ENCODE measurements at places on chromosomes 2 and 18. TPM values are rescaled to one million over a fixed set of nuclear protein-coding genes. Genes with fewer than 3 reads are reported as not detected.

DNA sequence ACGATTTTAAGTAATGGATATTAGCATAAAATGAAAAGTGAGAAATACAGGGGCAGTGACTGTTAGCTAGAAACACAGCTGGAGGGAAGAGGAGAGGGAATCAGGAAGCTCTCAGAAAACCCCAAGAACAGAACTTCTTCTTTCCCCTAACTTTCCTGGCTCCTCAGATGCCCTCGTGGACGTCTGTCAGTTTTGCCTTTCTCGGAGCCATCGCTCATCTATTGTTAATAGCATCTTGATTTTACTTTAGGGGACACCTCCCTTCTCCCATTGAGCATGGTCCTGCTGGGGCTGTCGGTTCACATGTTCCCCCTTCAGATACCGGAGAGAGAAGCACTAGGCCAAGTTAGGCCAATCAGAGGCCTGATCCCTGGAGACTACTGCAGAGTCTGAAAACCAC, 2.3 kb upstream of the PLEK start:
- DNase-seq, result no peak
- H3K4me3 ChIP-seq, result no peak overlapping the region
- H3K27me3 ChIP-seq, result peaks cover 3% of the 10 kb centered on the region
- H3K27ac ChIP-seq, result no peak overlapping the region
- H3K4me1 ChIP-seq, result peaks cover 9% of the 10 kb centered on the region
- no peaks in the 10 kb centered on the region for H3K36me3 ChIP-seq

DNA sequence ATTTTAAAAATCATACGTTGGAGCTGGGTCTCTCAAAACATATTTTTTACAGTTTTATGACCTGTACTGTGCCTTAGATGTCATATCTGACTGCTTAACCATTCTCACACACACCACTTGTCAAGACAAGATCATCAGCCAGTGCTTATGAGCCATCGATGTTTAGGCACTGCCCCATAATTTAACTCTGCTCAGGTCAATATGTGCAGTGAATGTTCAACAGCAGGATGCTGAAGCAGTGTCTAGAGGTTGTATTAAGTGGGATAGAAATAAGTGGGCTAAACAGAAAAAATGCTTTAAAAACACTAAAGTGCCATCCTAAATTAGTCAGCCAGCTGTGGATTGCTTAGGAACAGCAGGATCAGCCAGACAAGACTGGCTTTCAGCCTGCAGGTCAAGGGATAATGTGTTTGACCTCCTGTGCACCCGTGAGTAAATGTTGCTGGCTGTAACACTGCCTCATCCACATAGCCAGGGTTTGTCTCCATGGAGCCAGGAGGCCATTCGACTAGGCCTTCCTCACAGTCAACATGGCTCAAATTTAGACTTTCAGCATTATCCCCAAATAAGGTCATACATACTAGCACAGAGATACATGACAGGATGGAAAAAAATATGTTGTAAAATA, 139.0 kb upstream of the NXPH2 start:
- H3K27ac ChIP-seq, result no peak overlapping the region
- no peaks in the 10 kb centered on the region for H3K36me3 ChIP-seq
- no peaks in the 10 kb centered on the region for H3K4me1 ChIP-seq
- no peak overlapping the region for H3K4me3 ChIP-seq
- no peaks in the 10 kb centered on the region for H3K27me3 ChIP-seq

GRCh38 chr2:168328421-168328820, 81.0 kb upstream of the STK39 start:
- peaks cover 5% of the 10 kb centered on the region for H3K27me3 ChIP-seq
- peaks cover 7% of the 10 kb centered on the region for H3K4me1 ChIP-seq
- DNase-seq, result no peak
- H3K27ac ChIP-seq, result no peak overlapping the region
- peaks cover 6% of the 10 kb centered on the region for H3K36me3 ChIP-seq
- no peak overlapping the region for H3K4me3 ChIP-seq

- H3K27ac ChIP-seq, result no peak overlapping the region
- H3K4me3 ChIP-seq, result no peak overlapping the region
- H3K36me3 ChIP-seq, result no peaks in the 10 kb centered on the region
- H3K27me3 ChIP-seq, result no peaks in the 10 kb centered on the region
- DNase-seq, result no peak
These were observed 47.8 kb downstream of the TGFA start for GRCh38 chr2:70505613-70506391.

GRCh38 chr2:225765820-225766219, 366.3 kb downstream of the NYAP2 start:
- DNase-seq, result no peak
- H3K27ac ChIP-seq, result no peak overlapping the region
- no peak overlapping the region for H3K4me3 ChIP-seq
- H3K27me3 ChIP-seq, result no peaks in the 10 kb centered on the region

DNA sequence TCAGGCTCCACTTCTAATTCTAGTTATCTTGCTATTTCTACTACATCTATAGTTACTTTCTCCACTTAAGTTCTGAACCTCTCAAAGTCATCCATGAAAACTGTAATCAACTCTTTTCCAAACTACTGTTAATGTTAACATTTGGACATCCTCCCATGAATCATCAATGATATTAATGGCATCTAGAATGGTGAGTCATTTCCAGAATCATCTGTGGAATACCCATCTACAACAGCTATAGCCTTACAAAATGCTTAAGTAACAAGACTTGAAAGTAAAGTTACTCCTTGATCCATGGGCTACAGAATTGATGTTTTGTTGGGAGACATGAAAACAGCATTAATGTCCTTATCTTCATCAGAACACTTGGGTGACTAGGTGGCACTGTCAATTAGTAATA, 35.4 kb downstream of the BARD1 start:
- H3K27me3 ChIP-seq, result no peaks in the 10 kb centered on the region
- H3K4me1 ChIP-seq, result peaks cover 2% of the 10 kb centered on the region
- no peak overlapping the region for H3K27ac ChIP-seq
- DNase-seq, result no peak

DNA sequence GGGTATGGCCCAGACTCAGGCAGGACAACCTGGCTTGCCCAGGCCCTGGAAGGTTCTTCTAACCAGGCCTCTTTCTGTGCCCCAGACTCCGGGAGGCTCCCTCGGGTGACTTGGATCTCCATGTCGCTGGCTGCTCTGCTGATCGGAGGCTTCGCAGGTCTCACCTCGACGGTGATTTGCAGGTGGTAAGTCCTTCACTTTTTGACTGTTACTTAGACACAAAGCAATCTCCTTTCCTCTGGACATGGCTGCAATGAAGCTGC, 103.5 kb downstream of the TPO start:
- no peaks in the 10 kb centered on the region for H3K36me3 ChIP-seq
- peaks cover 23% of the 10 kb centered on the region for H3K4me1 ChIP-seq
- no peak overlapping the region for H3K27ac ChIP-seq

DNA sequence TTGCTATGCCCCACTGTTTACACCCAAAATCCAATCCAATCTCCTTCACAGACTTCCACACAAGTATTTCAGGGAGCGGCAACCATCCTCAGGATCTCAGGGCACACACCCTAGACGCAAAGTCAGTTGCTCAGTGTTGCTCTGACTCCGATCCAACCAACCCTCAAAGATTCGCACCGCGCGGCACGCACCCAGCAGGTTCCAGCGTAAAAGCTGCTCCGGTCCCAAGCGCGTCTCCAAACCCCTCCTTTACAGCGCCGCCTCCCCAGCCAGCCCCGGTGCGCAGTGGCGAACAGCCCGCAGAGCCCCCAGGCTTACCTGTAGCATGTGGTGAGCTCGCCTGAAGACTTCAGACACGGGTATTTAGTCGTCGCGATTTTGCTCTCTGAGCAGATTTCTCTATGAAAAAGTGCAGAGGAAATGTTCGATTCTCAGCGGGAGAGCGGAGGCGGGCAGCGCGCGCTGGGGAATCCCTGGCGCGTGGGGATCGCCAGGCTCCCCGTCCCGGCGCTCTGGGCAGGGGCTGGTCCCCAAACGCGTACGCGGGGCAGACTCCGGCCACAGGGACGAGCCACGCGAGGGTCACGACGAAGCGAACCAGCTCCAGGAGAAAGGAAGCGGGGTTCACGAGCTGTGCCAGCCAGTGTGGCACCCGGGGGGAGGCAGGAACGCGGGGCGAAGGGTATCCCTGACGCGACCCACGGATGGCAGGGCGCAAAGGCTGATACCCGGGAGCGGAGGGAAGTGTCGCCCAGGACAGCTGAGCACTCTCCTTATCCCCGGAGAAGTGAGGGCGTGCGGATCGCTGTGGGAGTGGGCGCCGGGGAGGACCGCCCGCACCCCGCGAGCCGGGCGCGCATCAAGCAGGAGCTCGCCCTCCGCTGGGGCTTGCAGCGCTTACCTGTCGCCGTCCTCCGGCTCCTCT, 650 bp downstream of the CCBE1 start:
- H3K27ac ChIP-seq, result no peak overlapping the region
- H3K27me3 ChIP-seq, result peaks cover 56% of the 10 kb centered on the region
- DNase-seq, result peak; percentile 16
- no peaks in the 10 kb centered on the region for H3K36me3 ChIP-seq
- peaks cover 13% of the 10 kb centered on the region for H3K4me1 ChIP-seq

GRCh38 chr2:218271487-218271797, 1.1 kb downstream of the PNKD start:
- no peak for DNase-seq
- H3K4me3 ChIP-seq, result peak overlapping the region; percentile 80
- no peaks in the 10 kb centered on the region for H3K27me3 ChIP-seq
- peaks cover 18% of the 10 kb centered on the region for H3K36me3 ChIP-seq
- H3K4me1 ChIP-seq, result peaks cover 40% of the 10 kb centered on the region
- H3K27ac ChIP-seq, result no peak overlapping the region

DNA sequence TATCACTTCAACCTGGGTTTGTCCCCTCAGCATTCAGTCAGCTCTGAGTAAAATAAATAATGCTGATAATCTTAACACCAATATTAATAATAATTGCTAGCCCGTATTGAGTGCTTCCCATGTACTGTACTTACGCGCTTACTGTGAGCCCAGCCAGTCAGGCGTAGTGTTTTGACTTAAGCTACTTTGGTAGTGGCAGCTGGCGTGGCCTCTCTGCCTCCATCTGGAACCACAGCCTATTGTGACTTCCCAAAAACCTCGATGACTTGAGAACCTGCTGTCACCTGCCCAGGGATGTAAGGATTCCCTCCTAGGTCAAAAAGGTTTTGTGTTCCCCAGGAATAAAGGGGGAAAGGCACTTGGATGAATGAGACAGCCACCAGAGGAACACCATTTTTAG, 53.2 kb downstream of the SUMO1 start:
- H3K36me3 ChIP-seq, result no peaks in the 10 kb centered on the region
- no peaks in the 10 kb centered on the region for H3K4me1 ChIP-seq
- peaks cover 4% of the 10 kb centered on the region for H3K27me3 ChIP-seq
- no peak overlapping the region for H3K27ac ChIP-seq
- DNase-seq, result no peak

DNA sequence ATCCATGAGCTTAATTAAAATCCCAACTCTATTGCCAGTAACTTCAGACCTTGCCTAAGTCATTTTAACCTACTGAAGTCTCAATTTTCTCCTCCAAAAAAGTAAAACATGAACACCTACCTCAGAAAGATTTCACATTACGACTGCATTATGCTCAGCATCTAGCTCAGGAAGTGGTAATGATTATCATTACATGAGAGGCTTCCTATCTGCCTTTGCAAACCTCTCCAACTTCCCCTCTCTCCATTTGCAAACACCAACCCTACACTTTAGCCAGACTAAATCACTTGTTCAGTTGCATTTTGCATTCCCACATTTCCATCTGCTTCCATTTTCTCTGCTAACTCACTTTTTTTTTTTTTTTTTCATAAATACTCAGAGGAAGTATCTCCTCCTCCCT, 6.8 kb downstream of the SLC38A11 start:
- H3K27ac ChIP-seq, result no peak overlapping the region
- H3K4me1 ChIP-seq, result no peaks in the 10 kb centered on the region
- H3K4me3 ChIP-seq, result no peak overlapping the region
- peaks cover 18% of the 10 kb centered on the region for H3K27me3 ChIP-seq

GRCh38 chr2:113038291-113038690, 14.4 kb downstream of the IL36B start:
- DNase-seq, result no peak
- H3K27ac ChIP-seq, result no peak overlapping the region
- no peak overlapping the region for H3K4me3 ChIP-seq

DNA sequence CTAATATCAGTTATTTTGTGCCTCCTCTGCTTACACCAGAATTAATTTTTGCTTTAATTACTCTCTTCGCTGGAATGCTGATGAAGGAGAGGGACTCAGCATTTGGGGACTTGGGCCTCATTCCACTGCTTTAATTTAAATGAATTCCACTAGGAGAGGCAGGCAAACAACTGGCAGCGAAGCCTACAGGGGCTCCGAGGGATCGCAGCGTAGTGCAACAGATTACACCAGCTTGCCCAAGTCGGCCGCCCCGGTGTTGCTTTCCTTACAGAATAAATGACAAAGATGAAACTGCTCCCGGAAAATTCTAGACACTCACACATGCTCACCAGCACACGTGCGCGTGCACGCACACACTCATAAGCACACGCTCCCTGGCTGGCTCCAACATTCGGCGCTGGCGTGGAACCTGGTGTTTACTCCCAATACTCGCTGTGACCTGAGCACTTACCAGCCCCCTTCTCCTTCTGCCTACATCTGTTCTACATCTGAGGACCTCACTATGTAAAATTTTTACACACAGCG, 175.4 kb downstream of the ZNF521 start:
- DNase-seq, result no peak
- no peaks in the 10 kb centered on the region for H3K36me3 ChIP-seq
- no peak overlapping the region for H3K4me3 ChIP-seq
- no peak overlapping the region for H3K27ac ChIP-seq
- H3K27me3 ChIP-seq, result no peaks in the 10 kb centered on the region
- H3K4me1 ChIP-seq, result no peaks in the 10 kb centered on the region

DNA sequence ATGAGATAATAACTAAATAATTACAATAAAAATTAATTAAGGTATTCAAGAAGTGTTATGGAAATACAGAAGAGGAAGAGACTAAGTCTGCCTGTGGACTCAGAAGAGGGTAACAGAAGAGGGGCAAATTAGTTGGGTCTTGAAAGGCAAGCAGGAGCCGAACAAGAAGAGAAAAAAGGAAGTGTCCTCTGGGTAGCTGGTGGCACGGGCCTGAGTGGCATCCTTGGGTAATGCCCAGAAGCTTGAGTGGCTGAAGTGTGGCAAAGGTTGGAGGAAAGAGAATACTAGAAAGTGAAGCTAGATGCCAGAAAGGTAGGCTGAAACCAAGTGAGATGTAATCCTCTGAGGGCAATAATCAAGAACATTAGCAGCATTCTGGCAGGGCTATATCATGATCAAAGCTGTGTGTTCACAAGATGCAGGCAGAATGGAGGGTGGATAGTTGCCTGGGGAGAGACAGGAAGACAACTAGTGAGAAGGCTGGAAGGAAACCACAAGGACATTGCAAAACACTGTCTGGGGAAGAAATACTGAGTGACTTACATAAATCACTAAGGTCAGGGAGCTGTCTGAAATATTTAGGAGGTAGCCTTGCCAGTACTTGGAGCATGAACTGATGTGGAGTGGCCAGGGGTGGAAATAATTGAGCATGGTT, 16.2 kb downstream of the DOCK10 start:
- DNase-seq, result no peak
- H3K27ac ChIP-seq, result peak overlapping the region; percentile 37
- H3K36me3 ChIP-seq, result peaks cover 13% of the 10 kb centered on the region
- H3K27me3 ChIP-seq, result no peaks in the 10 kb centered on the region
- peaks cover 86% of the 10 kb centered on the region for H3K4me1 ChIP-seq
- H3K4me3 ChIP-seq, result no peak overlapping the region

The GAREM1 gene
- total RNA-seq, result 0.31 TPM

The DES gene
- total RNA-seq, result not detected

The LINC00305 gene
- total RNA-seq, result not detected

The COL4A4 gene
- total RNA-seq, result not detected

The RUFY4 gene
- total RNA-seq, result 1.8 TPM
